ENCODE measurements at places on chromosomes 7 and 10. TPM values are rescaled to one million over a fixed set of nuclear protein-coding genes. Genes with fewer than 3 reads are reported as not detected.

The NUPR2 gene
- 1.0 TPM for total RNA-seq

The DNAJB9 gene
- 31.3 TPM for total RNA-seq

The NUTM2A gene
- total RNA-seq = 0.58 TPM

The AS3MT gene
- total RNA-seq = 5.4 TPM

The HTR5A gene
- total RNA-seq = not detected

The CFAP43 gene
- 1.9 TPM for total RNA-seq

The EBLN1 gene
- total RNA-seq = not detected

The UPK3B gene
- total RNA-seq = 3.3 TPM

The SFTPA2 gene
- 7.9 TPM for total RNA-seq

The HYCC1 gene
- 20.5 TPM for total RNA-seq

The TEX36 gene
- total RNA-seq = not detected

The CCDC172 gene
- not detected for total RNA-seq

The FLNC gene
- total RNA-seq = 236 TPM

The ANXA8L1 gene
- total RNA-seq = not detected

The PTPRE gene
- 25.1 TPM for total RNA-seq

The PLXNA4 gene
- 5.8 TPM for total RNA-seq

The CYP2C9 gene
- total RNA-seq = 125 TPM

The NKX1-2 gene
- 0.09 TPM for total RNA-seq

The FXYD4 gene
- 1.6 TPM for total RNA-seq

Data from mucosa of gallbladder (tissue), 1 donor.